ENCODE measurements at places on chromosomes 12 and 14. TPM values are rescaled to one million over a fixed set of nuclear protein-coding genes. Genes with fewer than 3 reads are reported as not detected.

Gene IGFBP6
- 1.9 TPM for total RNA-seq

Gene CEBPE
- total RNA-seq: not detected

Gene KRT71
- not detected for total RNA-seq

Gene IL31
- total RNA-seq: not detected

Gene GPR137C
- 0.40 TPM for total RNA-seq

Gene TIGAR
- 46.7 TPM for total RNA-seq

Data from SK-MEL-5 (cell line).